ENCODE measurements at places on chromosomes 12 and 14. TPM values are rescaled to one million over a fixed set of nuclear protein-coding genes. Genes with fewer than 3 reads are reported as not detected.

SLC4A8 gene
- 2.9 TPM for total RNA-seq

DNA sequence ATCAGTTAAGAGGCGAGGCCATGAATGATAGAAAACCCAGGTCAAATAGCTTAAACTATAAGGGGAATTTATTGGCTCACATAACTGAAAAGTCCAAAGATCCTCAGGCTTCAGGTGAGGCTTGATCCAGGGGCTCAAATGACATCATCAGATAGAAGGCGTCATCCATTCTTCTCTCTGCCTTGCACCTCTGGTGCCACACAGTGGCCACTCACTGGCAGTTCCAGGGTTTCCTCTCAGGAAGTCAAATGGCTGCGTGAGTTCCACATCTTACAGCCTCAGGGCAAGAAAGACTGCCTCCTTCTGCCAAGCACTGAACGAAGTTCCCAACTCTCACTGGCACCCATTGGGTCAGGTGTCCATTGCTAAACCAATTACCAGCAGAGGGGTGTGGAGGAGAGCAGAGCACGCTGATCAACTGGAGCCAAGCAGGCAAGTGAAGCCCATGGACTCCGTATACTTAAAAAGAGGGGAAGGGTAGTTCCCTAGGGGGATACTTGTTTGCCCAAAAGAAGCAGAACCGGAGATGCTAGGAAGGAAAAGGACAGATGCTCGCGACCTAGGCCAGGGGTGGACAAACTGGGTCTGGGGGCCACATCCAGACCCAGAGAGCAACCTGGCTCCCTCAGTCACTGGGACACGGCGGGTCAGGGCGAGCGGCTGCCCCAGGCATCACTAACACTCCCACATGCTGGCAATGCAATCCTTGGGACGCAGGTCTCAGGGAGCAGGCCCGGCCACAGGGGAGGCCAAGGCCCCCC is 69.3 kb downstream of the SERPINA3 start:
- no peak overlapping the region for H3K27ac ChIP-seq
- no peaks in the 10 kb centered on the region for H3K27me3 ChIP-seq
- DNase-seq: peak; percentile 11
- H3K4me1 ChIP-seq: no peaks in the 10 kb centered on the region

- no peak overlapping the region for H3K27ac ChIP-seq
- no peaks in the 10 kb centered on the region for H3K4me1 ChIP-seq
- H3K27me3 ChIP-seq: no peaks in the 10 kb centered on the region
- no peaks in the 10 kb centered on the region for H3K36me3 ChIP-seq
- H3K4me3 ChIP-seq: no peak overlapping the region
- DNase-seq: no peak
Observed at GRCh38 chr14:79740066-79740601, 471.2 kb downstream of the DIO2 start.

GRCh38 chr14:91142214-91142668 is 28.4 kb downstream of the DGLUCY start:
- H3K4me3 ChIP-seq: peak overlapping the region; percentile 53
- no peaks in the 10 kb centered on the region for H3K27me3 ChIP-seq
- H3K27ac ChIP-seq: peak overlapping the region; percentile 79
- peaks cover 76% of the 10 kb centered on the region for H3K4me1 ChIP-seq
- H3K36me3 ChIP-seq: peaks cover 75% of the 10 kb centered on the region

P2RX7 gene
- 21.4 TPM for total RNA-seq

GRCh38 chr12:29431513-29431912 is 50.5 kb upstream of the ERGIC2 start:
- DNase-seq: no peak
- no peaks in the 10 kb centered on the region for H3K4me1 ChIP-seq

- no peaks in the 10 kb centered on the region for H3K4me1 ChIP-seq
- no peak for DNase-seq
- no peak overlapping the region for H3K4me3 ChIP-seq
- H3K27ac ChIP-seq: no peak overlapping the region
- H3K27me3 ChIP-seq: peaks cover 9% of the 10 kb centered on the region
Observed at GRCh38 chr14:49460662-49461061, 125.5 kb downstream of the RPS29 start.

DNA sequence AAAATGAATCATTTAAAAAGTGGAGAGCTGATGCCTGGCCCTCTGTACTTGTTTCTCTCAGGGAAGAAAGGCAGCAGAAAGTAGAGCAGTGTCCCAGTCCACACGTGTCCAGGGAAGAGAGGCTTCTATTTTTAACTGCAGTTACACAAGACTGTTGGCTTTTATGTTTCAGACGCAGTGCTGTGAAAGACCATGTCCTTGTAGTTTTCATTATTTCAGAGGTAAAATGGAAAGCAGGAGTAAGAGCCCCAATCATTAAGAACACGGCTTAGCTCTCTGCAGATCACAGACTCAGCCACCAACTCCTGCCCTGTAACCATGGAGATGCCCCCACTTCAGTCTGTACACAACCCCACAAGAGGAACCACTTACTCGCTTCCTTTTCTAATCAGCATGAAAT is 336.3 kb downstream of the DAD1 start:
- H3K27me3 ChIP-seq: no peaks in the 10 kb centered on the region
- H3K27ac ChIP-seq: no peak overlapping the region
- H3K36me3 ChIP-seq: no peaks in the 10 kb centered on the region
- H3K4me3 ChIP-seq: no peak overlapping the region
- no peaks in the 10 kb centered on the region for H3K4me1 ChIP-seq

DNA sequence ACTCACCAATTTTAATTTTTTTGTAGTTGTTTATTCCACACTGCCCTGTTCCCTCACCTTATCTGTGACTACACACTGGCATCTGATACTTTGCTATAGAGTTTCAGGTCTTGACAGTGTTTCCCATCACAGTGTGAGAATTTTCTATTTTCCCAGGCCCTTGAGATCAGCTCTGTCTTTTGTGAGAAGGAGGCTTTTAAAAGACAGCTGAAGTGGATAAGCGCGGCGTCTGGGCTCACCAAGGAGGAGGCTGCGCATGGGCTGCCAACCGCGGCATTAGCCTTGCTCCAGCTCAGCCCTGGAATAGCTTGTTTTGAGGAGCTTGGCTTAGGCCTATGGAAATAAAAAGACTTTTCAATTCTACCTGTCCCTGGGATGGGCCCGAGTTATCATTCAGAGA is 181.3 kb downstream of the RMST start:
- DNase-seq: no peak
- no peak overlapping the region for H3K4me3 ChIP-seq
- no peaks in the 10 kb centered on the region for H3K27me3 ChIP-seq
- H3K4me1 ChIP-seq: no peaks in the 10 kb centered on the region
- no peak overlapping the region for H3K27ac ChIP-seq
- H3K36me3 ChIP-seq: no peaks in the 10 kb centered on the region

DNA sequence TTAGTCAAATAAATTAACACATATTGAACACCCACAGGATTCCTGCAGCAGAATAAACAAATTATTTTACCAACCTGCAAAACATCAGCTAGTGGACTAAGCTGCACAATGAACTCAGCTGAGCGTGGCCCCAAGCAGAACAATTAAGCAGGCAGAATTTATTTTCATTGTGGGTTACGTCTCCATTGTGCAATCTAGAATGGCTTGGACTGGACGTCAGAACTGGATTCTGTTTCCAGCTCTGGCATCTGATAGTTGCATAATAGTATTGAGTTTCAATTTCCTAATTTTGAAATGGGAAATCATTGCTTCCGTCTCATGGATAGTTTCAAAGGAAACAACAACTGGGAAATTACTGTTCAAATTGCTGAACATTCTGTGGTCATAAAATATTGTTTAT is 35.5 kb upstream of the RERG start:
- no peak for DNase-seq
- H3K4me3 ChIP-seq: no peak overlapping the region
- H3K36me3 ChIP-seq: no peaks in the 10 kb centered on the region

- no peak for DNase-seq
- no peak overlapping the region for H3K27ac ChIP-seq
- H3K27me3 ChIP-seq: peaks cover 10% of the 10 kb centered on the region
- H3K36me3 ChIP-seq: no peaks in the 10 kb centered on the region
Observed at GRCh38 chr12:80044694-80045046, 54.7 kb upstream of the OTOGL start.

DNA sequence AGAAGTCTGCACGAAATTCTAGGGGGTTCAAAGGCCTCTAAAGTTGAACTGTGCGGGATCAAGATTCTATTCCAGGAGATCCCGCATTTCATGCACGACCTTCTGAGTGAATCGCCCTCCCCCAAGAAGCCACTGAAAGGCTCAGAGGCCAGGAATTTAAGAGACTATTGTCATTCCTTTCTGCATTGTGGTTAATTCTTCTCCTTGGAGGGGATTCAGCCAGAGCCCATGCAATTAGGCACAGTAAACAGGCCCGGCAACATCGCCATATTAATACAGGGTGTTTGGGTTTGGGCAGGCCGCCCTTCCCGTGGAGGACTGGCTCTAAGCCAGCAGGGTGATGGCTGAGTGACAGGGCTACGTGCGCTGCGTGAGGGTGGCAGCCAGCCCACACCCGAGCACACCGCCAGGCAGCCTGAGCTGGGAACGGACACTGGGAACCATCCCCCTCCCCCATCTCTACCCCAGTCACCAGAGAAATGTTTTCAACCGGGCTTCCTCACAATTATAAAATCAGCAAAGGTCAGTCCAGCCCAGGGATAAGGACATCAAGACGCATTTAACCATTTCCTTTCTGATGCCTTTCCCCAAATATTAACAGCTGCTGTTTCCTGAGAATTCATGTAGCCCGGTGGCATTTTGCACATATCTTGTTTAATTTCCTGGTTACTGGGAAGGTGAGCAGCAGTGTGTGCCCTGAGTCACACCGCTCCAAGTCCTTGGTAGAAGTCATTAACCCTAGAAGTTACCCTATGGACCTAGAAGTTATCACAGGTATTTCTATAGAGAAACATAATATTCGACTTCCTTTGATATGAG is 12.5 kb downstream of the EGLN3 start:
- H3K4me3 ChIP-seq: no peak overlapping the region
- peaks cover 16% of the 10 kb centered on the region for H3K27me3 ChIP-seq
- no peak for DNase-seq

DNA sequence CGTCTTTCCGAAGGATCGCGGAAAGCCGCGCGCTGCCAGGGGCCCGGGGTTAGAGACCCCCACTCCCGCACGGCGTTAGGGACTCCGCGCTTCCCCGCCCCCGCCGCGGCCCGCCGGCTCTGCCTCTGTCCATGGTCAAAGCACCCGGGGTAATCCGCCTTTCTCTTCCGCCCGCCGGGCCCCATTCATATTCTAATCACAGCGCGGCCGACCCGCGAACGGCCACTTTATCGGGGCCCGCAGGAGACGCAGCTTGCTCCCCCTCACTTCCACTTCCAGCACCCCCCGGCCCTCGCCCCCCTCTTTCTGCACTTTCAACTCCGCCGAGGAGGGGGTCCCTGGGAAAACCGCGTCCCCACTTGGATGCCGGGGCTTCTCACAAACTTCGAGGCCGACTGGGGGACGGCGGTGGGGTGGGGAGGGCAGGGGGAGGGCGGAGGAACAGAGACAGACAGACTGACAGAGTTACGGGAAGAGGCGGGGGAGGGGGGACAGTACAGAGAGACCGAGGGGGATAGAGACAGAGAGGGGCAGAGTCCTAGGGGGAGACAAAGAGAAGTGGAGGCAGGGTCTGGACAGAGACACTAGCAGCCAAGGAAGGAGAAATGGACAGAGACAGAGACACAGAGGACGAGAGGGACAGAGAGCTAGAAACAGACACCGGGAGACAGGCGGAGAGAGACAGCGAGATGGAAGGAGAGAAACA is 1.1 kb upstream of the RFX4 start:
- peaks cover 17% of the 10 kb centered on the region for H3K4me1 ChIP-seq
- no peak overlapping the region for H3K4me3 ChIP-seq
- DNase-seq: no peak
- H3K27me3 ChIP-seq: peaks cover 86% of the 10 kb centered on the region

PNN gene
- total RNA-seq: 91.2 TPM
